ENCODE measurements at places on chromosomes 2 and 18. TPM values are rescaled to one million over a fixed set of nuclear protein-coding genes. Genes with fewer than 3 reads are reported as not detected.

Gene DOK6
- not detected for total RNA-seq

Gene ANKRD30B
- total RNA-seq = not detected

Gene OR6B2
- not detected for total RNA-seq

Gene WDFY1
- 65.3 TPM for total RNA-seq

Gene FAM237A
- not detected for total RNA-seq

Gene TRABD2A
- total RNA-seq = 6.2 TPM

Gene ABCG5
- total RNA-seq = not detected

Data from mammary epithelial cell (primary cell).